ENCODE measurements at places on chromosomes 6 and 20. TPM values are rescaled to one million over a fixed set of nuclear protein-coding genes. Genes with fewer than 3 reads are reported as not detected.

- DNase-seq = no peak
Observed at GRCh38 chr6:87407561-87407900, 241 bp upstream of the CFAP206 start.

DNA sequence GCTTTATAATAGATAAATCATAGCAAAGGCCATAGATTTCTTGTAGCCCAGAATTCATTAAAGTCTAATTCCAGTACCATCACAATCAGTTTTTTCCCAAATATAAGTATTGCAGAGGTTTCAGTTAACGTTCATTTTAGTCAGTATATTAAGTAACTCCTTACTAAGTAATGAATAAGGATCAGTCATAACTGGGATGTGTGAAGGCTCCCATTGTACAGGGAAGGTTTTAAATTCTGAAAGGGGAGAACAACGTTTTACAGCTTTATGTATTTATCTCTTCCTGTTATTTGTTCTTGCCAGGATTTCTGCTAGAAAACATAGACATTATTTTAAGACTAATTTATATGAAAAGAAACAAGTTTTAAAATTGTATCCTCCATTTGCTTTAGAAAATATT lies 215.5 kb upstream of the LAMP5 start:
- DNase-seq = no peak

Gene HLA-DQA2
- 0.65 TPM for polyA plus RNA-seq

Gene CST4
- not detected for polyA plus RNA-seq

- peak; percentile 67 for DNase-seq
Observed at GRCh38 chr6:2857580-2858337, 16.1 kb upstream of the SERPINB1 start.

Gene ABCF1
- 51.1 TPM for polyA plus RNA-seq

GRCh38 chr6:127297502-127298070 lies 30.9 kb downstream of the RNF146 start:
- DNase-seq = no peak

Gene ANGPT4
- polyA plus RNA-seq = 0.05 TPM

Gene TRIM31
- 0.48 TPM for polyA plus RNA-seq

- no peak for DNase-seq
Observed at GRCh38 chr6:42710316-42710715, 12.1 kb downstream of the PRPH2 start.

DNA sequence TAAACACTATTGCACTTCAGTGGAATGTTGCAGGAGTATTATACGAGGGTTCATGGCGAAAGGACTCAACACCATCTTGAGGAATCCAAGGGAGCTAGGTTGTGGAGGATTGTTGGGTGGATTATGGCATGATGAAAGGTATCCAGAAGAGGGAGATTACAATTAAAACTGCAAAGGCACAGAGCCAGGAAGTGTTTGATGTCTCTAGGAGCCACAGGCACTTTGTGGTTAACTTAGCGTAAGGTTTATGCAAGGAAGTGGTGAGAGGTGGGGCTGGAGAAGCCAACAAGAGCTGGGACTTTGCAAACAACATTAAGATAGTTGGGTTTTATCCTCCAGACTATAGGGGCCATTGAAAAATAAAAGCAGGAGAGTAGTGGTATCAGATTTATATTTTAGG lies 86.6 kb upstream of the TPD52L1 start:
- DNase-seq = no peak

Gene BTN1A1
- 0.08 TPM for polyA plus RNA-seq

Gene KIAA1755
- 7.8 TPM for polyA plus RNA-seq

DNA sequence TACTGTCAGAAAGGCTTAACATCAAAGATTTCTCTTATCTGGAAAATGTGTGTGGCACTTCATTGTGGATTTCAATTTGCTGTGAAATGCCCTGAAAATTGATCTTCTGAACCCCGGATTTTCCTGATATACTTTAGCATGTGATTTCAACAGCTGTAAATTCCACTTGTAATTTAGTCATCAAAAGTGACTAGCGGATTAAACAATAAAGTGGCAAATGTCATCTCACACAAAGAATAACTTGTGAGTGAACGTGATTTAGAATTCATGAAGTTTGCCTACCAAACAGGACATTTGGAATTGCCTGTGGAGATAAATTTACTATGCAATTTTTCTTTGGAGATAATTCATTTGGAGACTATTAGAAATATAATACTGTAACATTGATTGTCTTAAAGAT lies 601.6 kb downstream of the COL12A1 start:
- no peak for DNase-seq

GRCh38 chr6:149636124-149636523 lies 12.4 kb downstream of the KATNA1 start:
- DNase-seq = no peak

- DNase-seq = peak; percentile 85
Observed at GRCh38 chr6:42781796-42782688, at the start of gene BICRAL. TSS of gene BICRAL (plus strand) at chr6:42782052. CDS start at chr6:42822023, 39,971 bp downstream.

- no peak for DNase-seq
Observed at GRCh38 chr6:160454303-160454702, 106.1 kb downstream of the SLC22A3 start.

GRCh38 chr20:58634059-58634458 lies 17.0 kb upstream of the STX16 start:
- no peak for DNase-seq

DNA sequence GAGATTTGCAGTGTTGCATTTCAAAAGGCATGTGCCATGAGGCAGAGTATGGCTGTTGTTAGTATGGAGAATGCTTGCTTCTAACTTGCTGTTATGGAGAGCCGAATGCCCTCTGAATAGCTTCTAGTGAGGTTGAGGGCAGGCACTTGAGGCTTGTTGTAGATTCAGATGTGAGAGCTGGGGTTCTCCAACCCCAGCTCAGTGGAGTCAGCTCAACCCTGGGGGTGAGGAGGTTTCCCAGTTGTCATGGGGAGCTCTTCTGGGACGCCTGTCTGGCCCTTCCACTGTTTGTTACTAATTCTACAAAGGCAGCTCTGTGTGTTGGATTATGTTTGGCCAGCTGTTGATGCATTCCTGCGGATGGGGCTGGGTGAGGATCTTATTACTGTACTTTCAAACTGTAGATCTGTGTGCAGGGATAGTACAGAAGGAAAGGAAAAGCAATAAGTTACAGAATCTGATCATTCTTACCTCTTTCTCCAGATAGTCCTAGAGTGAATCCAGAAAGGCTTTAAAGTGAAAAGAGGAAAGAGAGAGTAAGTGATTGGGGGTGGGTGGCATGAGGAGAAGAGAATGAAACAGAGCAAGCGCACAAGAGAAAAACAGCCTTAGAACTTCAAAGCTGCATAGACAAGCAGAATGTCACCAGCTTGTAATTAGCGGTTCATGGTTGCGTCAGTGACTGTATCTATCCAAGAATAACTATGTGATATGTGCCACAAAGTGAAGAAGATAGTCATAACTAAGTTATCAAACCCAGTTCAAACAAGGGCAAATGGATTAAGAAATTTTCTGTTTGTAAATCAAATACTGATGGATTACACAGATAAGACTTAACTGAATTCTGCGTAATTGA lies 148.7 kb downstream of the PRL start:
- DNase-seq = peak; percentile 85

Gene HMGN4
- polyA plus RNA-seq = 57.8 TPM

DNA sequence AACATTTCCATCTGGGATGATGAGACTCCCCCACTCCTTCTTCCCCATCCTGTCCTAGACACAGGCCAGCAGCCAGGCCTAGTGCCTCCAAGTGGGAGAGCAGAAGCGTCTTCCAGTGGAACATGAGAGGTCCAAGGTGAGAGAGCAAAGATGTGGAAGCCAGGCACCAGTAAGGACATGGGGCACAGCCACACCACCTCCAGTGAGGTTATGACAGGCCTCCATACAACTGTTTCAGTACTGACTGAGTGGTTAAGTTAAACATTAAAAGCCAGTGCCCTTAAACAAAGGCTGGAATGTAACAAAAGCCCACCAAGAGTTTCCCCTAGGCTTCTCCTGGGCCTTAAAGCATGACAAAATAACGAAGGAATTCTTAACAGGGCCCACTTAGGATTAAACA lies 5.3 kb downstream of the ZBTB24 start:
- DNase-seq = no peak

- DNase-seq = no peak
Observed at GRCh38 chr6:159098636-159099106, 53.9 kb upstream of the TAGAP start.

DNA sequence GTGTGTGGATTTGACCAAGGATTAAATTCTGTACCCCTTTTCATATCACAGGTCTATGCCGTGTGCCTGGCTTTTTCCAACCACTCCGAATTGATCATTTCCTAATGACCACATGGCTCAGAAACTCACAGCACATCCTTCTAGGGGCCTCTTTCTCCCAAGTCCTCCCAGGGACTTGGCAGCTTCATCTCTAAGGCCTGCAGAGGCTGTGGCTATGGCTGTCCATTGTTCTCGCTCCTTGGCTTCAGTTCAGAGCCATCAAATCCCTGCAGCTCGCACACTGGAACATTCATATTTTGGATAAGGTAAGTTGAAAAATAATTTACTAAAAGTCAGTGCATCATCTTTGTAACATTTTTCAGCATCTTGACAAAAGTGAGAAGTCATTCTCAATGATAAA lies 497.2 kb upstream of the CDH4 start:
- peak; percentile 52 for DNase-seq

- DNase-seq = no peak
Observed at GRCh38 chr6:56556751-56557540, 85.7 kb downstream of the DST start.

DNA sequence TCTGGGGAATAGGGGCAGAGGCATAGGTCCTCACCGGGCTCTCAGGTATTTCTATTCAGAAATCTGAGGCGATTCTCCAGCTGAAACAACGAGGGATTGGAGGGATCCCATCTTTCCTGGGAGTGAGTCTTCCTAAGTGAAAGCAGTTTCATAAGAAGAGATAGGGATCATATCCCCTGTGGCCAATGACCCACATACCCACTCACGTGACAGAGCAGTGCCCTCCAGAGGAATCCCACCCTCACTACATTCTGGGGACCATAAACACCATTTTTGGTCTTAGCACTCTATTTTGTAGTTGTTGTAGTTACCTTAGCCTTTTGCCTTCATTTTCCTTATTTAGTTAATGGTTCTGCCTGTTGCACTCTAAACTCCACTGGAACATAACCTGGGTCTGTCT lies 121.1 kb downstream of the GPR63 start:
- DNase-seq = no peak

DNA sequence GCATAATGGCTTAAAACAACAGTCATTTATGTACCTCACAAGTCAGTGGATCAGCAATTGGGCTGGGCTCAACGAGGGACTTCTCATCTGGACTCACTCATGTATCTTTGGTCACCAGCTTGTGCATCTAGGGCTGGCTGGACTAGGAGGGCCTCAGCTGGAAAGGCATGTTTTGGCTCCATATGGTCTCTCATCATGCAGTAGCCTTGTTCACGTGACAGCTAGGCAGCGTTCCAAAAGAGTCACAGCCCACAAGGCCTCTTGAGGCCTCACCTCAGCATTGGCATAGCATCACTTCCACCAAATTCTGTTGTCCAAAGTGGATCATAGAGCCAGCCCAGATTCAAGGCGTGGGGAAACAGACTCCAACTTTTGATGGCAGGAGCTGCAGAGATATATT lies 110.1 kb downstream of the MAFB start:
- DNase-seq = no peak

- no peak for DNase-seq
Observed at GRCh38 chr6:108874470-108875160, 26.4 kb downstream of the ARMC2 start.

Gene ARFGEF3
- not detected for polyA plus RNA-seq

DNA sequence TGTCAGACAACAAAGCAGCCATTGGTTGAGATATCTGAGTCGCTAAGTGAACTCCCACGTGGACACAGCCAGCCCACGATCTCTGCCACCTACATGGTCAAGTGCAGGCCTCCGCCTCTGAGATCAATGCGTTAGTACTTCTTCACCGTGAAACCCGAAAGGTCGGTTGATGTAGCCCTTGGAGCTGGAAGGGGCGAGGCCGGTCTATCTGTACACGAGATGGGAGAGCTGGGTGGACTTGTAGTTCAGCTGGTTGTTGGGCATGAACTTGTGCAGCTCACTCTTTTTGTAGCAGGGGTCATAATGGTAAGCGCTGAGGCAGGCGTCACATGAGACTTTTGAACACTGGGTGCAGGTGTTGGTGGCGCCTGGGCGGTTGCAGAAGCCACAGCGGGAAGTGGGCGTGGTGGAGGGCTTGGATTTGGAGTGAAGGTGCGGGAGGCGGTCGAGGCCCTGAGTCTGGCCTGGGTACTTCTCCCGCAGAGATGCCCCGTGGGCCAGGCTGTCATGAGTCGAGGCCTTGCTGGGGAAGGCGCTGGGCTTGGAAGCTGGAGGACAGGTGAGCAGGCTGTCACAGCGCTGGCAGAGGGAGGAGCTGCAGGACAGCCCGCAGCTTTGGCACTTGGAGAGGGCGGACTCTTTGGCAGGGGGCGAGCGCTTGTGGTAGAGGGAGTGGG lies 9.8 kb downstream of the SPATA2 start:
- DNase-seq = no peak

- DNase-seq = no peak
Observed at GRCh38 chr6:70409216-70409615, 4.1 kb upstream of the FAM135A start.

- no peak for DNase-seq
Observed at GRCh38 chr6:7545316-7546019, 4.0 kb downstream of the DSP start.

- DNase-seq = no peak
Observed at GRCh38 chr6:159969204-159969912, 476 bp downstream of the IGF2R start.

Gene TNXB
- polyA plus RNA-seq = 123 TPM
